ENCODE measurements at places on chromosomes 5 and 9. TPM values are rescaled to one million over a fixed set of nuclear protein-coding genes. Genes with fewer than 3 reads are reported as not detected.

SLC34A1 gene
- not detected for total RNA-seq

MIGA2 gene
- 18.2 TPM for total RNA-seq

RASGEF1C gene
- total RNA-seq = not detected

PTGES gene
- total RNA-seq = 14.2 TPM

TMEM215 gene
- not detected for total RNA-seq

TRIM36 gene
- total RNA-seq = 20.0 TPM

ZFP37 gene
- 2.3 TPM for total RNA-seq

PCDHB4 gene
- 0.21 TPM for total RNA-seq

OTP gene
- total RNA-seq = not detected

ATP6V0E1 gene
- total RNA-seq = 304 TPM

MSH3 gene
- 7.2 TPM for total RNA-seq

SEMA5A gene
- 20.4 TPM for total RNA-seq

PCDHGB4 gene
- 0.21 TPM for total RNA-seq

PTPRD gene
- total RNA-seq = 10.0 TPM

DOCK8 gene
- total RNA-seq = 0.15 TPM

WDR38 gene
- not detected for total RNA-seq

ADAMTS16 gene
- 1.3 TPM for total RNA-seq

HNRNPH1 gene
- total RNA-seq = 417 TPM

TAF1L gene
- not detected for total RNA-seq

ENTPD2 gene
- not detected for total RNA-seq

KCNIP1 gene
- not detected for total RNA-seq

ACSL6 gene
- total RNA-seq = 0.46 TPM

FOXD4L6 gene
- total RNA-seq = not detected

TSSK1B gene
- total RNA-seq = not detected

IPO11 gene
- total RNA-seq = 24.7 TPM

CDKN2B-AS1 gene
- total RNA-seq = not detected

CEP72 gene
- total RNA-seq = 4.8 TPM

PCA3 gene
- total RNA-seq = not detected

ANKRD55 gene
- total RNA-seq = 1.2 TPM

FGFR4 gene
- 11.4 TPM for total RNA-seq

PTPN3 gene
- total RNA-seq = 5.9 TPM

SOHLH1 gene
- not detected for total RNA-seq

SPINK6 gene
- total RNA-seq = not detected

ARL10 gene
- total RNA-seq = not detected

THG1L gene
- 22.6 TPM for total RNA-seq

ROR2 gene
- 1.5 TPM for total RNA-seq

IL33 gene
- total RNA-seq = not detected

C5orf52 gene
- not detected for total RNA-seq

GTF2H2 gene
- 29.2 TPM for total RNA-seq

RANBP17 gene
- total RNA-seq = not detected

NKD2 gene
- 2.8 TPM for total RNA-seq

DBH gene
- not detected for total RNA-seq

NADK2 gene
- 30.4 TPM for total RNA-seq

HMGCR gene
- total RNA-seq = 105 TPM

TMEM203 gene
- total RNA-seq = 69.8 TPM

CER1 gene
- not detected for total RNA-seq

EPB41L4B gene
- 1.4 TPM for total RNA-seq

AJM1 gene
- 0.21 TPM for total RNA-seq

NIPAL4 gene
- total RNA-seq = not detected

All from H4 (cell line).